ENCODE measurements at places on chromosomes 11 and 22.

GRCh38 chr11:114449845-114450244 lies 10.6 kb downstream of the REXO2 start:
- no peak for DNase-seq

- no peak for DNase-seq
Observed at GRCh38 chr11:11937957-11938356, 70.5 kb downstream of the DKK3 start.

GRCh38 chr11:55658031-55658573 lies 3.9 kb upstream of the OR4C6 start:
- DNase-seq, result no peak

DNA sequence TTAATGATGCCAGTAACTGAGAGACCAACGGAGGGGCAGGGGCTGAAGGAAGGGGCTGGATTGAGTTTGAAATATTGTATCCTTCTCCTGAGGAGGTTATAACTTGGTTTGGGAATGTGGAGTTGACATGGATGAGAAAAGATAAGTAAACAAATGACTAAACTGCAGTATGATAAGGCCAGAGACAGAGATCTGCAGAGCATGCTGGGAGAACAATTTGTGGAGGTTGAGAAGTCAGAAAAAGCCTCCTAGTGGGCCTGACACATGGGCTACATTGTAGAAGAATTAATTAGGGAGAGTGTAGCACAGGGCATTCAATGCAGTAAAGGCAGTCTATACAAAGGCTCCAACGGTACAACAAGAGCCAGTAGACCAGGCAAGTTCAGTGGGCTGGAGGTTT lies 55.9 kb downstream of the SPON1 start:
- DNase-seq, result no peak

DNA sequence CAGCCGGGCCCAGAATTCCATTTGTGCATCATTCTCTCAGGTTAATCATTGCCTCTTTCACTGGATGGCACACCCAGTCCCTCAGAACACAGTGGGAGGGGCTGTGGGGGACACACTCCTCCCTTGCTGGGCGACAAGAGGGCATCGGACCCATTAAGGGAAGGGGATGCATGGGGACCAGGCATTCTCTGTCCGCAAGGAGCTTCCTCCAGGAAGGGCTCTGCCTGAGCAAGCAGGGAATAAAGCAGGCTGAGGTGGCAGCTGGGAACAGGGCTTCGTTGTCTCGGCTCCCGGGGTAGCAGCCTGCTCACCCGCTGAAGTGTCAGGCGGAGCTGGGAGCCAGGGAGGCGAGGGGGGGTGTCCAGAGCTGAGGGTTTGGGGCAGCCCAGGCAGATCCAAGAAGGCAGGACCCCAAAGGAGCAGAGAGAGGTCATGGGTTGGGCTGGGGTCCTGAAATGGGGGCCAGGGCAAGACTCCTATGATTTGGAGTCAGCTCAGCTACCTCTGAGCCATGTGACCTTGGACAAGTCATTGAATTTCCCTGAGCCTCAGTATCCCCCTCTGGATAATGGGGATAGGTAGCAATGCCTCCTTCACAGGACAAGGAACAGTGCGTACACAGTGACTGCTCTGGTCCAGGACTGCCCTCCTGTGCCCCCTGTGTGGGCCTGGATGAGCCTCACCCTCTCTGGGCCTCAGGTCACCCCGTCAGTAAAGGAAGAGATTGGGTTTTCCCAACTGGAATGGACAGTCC lies 1.4 kb downstream of the GAL3ST1 start:
- no peak for DNase-seq

DNA sequence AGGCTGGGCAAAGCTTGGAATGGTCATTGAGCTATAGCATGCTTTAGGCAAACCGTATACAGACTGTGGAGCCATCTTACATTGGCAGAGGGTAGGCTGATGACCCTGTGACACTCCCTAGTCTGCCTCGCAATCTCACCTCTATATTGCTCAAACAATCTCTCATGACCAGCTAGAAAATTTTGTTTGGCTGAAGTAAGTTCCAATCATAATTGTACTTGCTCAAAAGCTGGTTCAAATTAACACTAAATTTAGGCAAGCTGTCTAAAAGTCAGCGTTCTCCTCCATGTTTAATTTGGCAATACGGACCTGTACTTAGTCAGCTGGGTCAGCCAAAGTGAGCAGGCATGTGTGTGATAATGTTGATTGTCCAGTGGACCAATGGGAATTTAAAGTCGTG lies 133.0 kb downstream of the SWAP70 start:
- no peak for DNase-seq

DNA sequence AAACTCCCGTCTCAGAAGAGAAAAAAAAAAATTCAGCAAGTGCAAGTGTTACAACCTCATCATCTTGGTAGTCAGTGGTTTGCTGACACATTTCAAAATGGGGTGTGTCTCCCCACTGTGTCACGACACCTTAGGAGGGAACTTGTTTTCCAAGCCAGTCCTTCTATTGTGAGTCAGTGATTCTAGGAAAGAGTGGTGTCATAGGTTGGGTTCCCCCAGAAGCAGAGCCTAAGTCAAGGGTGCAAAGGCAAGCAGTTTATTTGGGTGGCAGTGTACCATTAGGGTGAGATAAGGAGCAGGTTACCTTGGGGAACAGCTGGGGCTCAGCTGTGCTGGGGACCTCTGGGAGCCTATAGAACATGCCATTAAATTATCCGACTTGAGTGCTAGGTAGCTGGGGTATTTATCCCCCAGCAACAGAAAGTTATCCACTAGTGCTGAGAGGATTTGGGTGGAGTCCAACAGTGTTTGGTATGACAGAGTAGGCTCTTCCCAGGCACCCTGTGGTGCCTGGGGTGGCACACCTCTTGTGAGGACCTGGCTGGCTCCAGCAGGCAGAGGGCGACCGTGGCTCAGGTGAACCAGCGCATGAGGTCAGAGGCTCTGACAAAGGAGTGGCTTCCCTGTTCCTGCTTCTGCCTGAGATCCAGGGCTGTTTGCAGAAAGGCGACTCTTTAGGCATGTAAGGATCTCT lies 41.7 kb downstream of the KIAA1671 start:
- no peak for DNase-seq

GRCh38 chr22:24089951-24090350 lies 78.8 kb downstream of the CABIN1 start:
- no peak for DNase-seq

- no peak for DNase-seq
Observed at GRCh38 chr11:65919573-65920371, 546 bp downstream of the DRAP1 start.

DNA sequence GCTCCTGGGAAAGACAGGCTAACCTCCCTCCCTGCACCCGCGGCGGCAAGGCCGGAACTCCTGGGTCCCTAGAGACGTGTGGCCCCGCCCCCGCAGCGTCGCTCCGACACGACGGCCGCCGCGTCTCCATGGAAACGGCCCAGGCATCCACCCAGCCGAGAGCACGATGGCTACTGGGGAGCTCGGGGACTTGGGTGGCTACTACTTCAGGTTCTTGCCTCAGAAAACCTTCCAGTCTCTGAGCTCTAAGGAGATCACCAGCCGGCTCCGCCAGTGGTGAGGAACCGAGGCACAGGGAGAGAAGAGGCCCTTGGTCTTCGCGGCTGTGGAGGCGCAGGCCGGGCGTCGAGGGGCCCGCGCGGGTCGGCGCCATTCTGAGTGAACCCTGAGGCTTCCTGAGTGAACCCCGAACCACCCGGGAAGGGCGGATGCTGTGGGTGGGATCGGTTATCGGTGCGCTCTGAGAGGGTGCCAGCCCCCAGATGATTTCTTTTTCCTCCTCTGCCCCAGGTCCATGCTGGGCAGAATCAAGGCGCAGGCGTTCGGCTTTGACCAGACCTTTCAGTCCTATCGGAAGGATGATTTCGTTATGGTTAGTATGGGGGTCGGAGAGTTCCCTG lies at the start of gene CFAP300:
CFAP300 (plus strand) TSS at position 133 of the 620 bp plus-strand sequence; CDS start at position 167, 34 bp downstream.
- DNase-seq, result peak; percentile 54

DNA sequence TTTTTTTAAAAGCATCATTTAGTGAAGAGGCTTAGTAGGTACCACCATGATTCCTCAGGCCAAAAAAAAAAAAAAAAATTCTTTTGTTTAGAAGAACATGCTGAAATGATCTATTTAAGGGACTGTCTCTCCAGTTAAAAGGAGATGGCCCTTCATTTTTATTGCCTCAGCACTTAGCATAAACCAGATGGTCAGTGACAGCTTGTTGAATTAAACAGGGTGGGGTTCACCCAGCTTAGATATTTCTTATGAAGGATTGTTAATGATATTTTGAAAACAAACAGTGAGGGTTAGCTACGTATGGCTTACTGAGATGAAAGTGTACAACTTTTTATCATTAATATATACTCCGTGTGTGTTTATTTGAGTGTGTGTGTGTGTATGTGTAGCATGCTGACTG lies 203.7 kb downstream of the FAM181B start:
- no peak for DNase-seq

DNA sequence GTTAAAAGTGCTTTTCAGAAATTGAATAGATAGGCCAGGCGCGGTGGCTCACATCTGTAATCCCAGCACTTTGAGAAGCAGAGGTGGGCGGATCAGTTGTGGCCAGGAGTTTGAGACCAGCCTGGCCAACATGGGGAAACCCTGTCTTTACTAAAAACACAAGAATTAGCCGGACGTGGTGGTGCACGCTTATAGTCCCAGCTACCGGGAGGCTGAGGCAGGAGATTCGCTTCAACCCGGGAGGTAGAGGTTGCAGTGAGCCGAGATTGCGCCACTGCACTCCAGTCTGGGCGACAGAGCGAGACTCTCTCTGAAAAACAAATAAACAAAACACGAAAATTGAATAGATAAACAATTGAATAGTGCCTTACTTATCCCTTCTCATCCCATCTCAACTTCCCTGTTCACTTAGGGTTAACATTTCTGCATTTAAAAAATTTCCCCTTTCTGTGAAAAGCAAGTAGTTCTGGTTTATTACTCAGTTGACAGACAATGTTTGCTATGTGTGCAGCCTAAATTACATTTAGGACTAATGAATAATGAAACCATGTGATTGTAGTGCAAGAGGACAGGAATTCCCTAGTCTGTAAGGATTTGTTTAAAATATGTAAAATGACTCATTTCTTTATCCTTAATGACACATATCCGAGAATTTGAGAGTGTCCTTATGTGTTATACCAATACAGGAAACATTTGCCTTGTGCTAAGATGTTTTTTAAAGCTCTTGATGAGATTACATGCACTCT lies 6.0 kb downstream of the RNF169 start:
- no peak for DNase-seq

DNA sequence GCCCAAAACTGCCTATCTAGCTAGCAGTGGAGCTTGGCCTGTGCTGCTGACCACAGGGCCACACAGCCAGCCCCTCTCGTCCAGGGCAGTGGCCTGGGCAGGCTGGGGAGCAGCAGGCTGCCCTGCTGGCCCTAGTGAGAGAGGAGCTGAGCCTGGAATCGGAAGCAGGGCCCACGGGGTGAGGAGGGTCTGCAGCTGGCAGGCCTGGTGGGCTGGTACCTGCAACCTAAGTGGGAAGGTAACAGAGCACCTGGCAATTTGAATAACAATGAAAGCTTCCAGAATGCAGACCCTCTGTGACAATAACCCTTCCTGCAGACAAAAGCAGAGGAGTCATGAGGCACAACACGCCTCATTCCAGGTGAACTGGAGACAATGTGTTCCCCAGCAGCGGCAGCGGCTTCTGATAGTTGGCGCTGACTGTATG lies 31.8 kb upstream of the RFPL3 start:
- no peak for DNase-seq
